EH (cell line): ENCODE measurements at places on chromosomes 2 and 18.
A peak's percentile ranks its signal among the peaks of the same experiment; 100 is the strongest.

DNA sequence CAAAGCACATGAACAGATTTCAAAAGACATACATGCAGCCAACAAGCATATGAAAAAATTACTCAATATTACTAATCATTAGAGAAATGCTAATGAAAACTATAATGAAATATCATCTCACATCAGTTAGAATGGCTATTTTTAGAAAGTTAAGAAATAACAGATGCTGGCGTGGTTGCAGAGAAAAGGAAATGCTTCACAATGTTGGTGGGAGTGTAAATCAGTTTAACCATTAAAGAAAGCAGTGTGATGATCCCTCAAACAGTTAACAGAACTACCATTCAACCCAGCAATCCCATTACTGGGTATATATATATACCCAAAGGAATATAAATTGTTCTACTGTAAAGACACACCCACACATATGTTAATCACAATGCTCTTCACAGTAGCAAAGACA lies 117.7 kb upstream of the SETBP1 start:
- DNase-seq: peak; percentile 17

GRCh38 chr2:47008381-47009252 lies 93.0 kb upstream of the MCFD2 start:
- peak; percentile 90 for DNase-seq

DNA sequence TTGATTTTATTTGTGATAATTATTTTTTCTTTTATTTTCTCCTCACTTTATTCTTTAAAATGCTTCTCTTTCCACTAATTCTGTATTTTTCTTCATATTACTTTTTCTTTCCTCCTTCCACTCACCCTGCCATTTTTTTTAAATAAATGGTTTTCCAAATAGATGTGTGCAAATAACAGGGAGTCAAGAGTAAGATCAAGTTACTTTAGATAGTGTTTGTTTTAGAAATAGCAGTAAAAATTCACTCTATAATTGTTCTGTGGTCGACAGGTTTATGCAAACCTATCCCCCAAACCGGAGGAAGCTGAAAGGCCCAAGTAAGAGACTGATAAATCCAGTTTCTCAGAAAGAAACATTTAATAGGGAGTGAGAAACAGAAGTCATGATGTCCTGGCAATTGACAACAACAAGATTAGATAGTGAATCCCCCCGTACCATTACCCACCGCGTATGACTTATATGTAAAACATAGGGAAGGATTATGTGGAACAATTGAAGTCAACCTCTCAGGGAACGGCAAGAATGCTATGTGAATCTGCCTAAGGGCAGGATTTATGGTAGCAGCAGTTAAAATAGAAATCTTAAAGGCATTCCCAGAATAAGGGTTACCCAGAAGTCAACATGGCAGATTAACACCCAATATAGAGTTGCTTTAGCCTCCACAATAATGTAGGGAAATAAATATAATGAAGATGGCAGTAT lies 75.5 kb downstream of the KYNU start:
- DNase-seq: peak; percentile 28

DNA sequence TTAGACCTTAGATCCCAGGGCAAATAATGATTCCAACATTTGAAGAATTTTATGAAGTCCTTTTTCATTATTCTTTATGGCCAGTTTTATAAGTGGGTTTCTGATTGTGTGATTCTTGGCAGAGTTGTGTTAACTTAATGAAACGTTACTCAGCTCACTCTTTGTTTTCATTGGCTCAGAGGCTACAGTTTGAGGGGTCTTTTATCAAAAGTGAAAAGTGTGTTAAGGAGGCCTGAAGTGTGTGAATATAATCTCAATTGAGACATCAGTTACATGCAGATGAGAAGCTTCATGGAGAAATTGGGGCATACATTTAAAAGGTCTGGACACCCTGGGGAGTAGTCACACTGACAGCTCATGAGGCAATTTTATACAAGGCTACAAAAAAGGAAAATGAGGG lies 74.6 kb downstream of the ASXL3 start:
- no peak for DNase-seq

DNA sequence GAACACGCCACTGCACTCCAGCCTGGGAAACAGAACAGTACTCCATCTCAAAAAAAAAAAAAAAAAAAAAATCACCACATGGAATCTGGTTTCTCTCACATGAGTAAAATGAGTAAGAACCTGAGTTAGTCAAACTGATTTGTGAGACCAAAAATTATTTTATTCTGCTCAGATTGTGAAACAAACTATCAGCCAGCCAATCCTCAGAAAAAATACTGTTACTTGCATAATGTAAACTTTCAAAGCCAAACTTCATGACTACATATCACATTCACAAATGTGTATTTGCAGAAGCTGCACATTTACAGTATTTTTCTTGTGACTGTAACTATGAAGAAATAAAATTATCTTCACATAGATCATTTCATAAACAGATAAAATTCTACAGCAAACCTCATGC lies 23.2 kb downstream of the SUMO1 start:
- DNase-seq: no peak

GRCh38 chr18:43800584-43800983 lies 523.3 kb upstream of the SYT4 start:
- DNase-seq: no peak

- DNase-seq: no peak
These were observed 64.0 kb downstream of the LPIN1 start for GRCh38 chr2:11810237-11810977.

DNA sequence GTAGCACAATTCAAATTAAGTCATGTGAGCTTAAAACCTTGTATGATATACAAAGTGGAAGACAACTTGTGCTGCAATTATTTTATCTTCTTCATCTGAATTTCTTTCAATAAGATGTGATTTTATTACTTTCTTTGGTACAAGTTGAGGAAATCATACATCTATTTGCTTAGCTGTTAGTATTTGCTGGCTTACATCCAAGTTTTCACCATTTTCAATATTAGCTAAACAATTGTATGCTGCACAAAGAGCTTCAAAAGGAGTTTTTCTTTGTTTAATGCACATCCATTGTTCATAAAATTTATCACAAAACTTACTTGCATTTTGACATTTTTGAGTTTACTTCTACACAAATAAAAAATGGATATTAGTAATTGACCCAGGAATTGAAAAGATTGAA lies 40.9 kb downstream of the SCN9A start:
- DNase-seq: no peak

GRCh38 chr2:12861344-12861930 lies 144.7 kb downstream of the TRIB2 start:
- peak; percentile 85 for DNase-seq

- DNase-seq: no peak
These were observed at the start of gene DSC3 for GRCh38 chr18:31042406-31043181. TSS of gene DSC3 (minus strand) at chr18:31042742. CDS start at chr18:31042660, 82 bp downstream.

GRCh38 chr2:201118121-201118960 lies 2.4 kb downstream of the CFLAR start:
- DNase-seq: peak; percentile 88

DNA sequence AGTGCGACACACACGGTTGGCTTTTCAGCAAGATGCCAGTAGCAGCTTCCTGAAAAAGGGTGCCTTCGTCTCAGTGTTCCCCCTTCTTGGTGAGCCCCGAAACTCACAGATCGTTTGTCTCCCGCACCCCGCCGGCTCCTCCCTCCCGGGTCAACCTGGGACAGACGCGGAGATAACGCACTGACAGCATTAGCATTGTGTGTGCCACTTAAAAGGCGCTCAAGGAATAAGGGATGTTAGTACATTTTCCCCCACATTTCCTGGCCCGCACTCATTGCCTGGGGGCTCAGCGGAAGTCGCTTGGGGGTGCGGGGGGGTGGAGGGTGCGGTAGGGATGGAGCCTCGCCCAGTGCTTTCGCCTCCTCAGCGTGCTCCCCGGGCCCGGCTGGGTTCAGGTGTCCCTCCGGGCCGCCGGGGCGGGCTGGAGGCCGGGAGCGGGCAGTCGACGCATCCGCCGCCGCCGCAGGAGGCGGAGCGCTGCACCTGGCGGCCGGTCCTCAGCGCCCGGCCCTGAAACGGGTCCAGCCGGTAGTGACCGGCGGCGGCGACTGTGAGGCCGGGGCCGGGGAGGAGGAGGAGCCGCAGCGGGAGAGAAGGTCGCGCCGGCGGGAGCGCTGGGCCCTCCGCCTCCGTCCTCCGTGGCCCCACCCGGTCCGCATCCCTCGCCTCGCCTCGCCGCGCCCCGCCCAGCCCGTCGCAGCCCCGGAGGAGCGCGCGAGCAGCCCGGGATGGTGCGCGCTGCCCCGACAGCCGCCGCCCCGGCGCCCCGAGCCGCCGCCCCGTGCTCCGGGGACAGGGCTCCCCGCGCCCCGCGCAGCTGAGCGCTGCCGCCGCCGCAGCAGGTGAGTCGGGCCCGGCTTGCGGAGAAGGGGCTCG lies at the start of gene MFSD6:
Gene MFSD6 (plus strand): TSS at position 694 of the 876 bp plus-strand sequence. CDS start 27,675 bp downstream, outside the sequence.
- peak; percentile 40 for DNase-seq

DNA sequence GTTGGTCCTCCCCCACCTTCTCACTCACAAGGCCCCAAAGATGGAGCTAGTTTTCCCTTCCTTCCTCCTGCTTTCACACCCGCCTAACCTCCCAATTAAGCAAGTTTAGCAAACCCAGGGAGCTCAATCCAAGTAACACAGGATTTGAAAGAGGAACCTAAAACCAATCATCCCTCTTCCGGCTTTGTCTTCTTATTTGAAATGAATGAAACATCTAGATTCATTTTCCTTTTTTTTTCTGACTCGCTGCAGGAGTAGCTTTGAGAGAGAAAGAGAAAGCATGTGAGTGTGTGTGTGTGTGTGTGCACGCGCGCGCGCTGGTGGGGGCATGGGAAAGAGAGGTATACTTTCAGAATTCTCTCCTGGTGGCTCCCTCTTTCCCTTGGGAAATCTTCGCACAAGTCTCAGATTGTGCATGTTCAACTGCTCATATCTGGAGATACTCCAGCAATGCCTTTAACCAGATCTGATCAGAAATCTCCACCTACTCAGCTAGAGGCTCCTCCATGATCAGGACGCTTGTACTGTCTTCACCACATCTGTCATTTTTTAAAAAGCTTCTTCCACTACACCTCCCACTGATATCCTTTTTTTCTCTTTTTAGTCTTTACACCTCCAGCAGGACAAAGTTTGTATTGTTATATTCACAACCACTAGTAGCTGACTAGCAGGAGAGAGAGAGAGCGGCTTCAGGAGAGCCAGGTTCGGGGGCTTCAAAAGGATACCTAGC lies 1.7 kb downstream of the SLC8A1 start:
- DNase-seq: peak; percentile 72

DNA sequence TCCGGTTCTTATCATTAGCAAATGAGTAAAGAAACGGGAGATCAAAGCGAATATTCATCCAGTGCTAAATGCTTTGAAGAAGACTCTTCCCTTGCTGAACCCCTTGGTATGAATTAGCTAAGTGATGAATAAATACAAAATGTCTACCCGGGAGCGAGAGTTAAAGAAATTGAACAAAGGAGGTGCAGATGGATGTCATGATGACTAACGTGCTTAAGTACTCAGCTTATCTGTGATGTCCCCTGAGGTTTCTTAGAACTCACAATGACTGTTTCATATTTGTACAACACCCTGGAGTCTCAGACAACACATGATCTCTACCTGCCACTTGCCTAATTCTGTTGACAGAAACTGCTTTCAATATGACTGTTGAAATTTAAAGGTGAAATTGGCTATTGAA lies 148.5 kb downstream of the TMEM200C start:
- no peak for DNase-seq

GRCh38 chr2:126699018-126699417 lies 43.1 kb downstream of the GYPC start:
- DNase-seq: no peak

DNA sequence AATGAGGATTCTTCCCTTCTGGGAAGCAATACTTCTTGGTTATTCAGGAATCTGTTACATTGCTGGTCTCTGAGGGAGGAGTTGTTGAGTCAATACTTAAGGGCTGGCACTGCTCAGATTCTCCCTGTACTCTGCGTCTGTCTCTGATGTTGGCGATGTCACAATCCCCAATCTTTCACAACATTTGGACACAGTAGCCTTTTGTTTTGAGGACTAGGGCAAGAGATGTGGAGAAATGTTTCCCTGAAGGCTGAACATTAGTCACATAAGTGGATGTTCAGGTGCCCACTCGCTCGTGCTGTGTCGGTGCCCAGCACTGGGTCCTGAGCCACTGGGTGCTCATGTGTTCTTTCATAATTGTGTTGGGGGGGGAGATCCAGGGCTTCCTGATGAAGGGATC lies 55.0 kb downstream of the MAPK4 start:
- DNase-seq: no peak

GRCh38 chr2:119523952-119524694 lies at the start of gene SCTR:
TSS of gene SCTR (minus strand) at chr2:119524483. CDS start at chr2:119524226, 257 bp downstream.
- DNase-seq: no peak

- DNase-seq: peak; percentile 87
These were observed 68.0 kb downstream of the ZFP36L2 start for GRCh38 chr2:43158259-43158880.

GRCh38 chr2:241833101-241833663 lies 24.2 kb downstream of the NEU4 start:
- DNase-seq: peak; percentile 97
